ENCODE measurements at places on chromosomes 11 and 22.

GRCh38 chr11:68259122-68259959 is 12.4 kb downstream of the C11orf24 start:
- no peak for DNase-seq

- DNase-seq, result no peak
Observed at GRCh38 chr11:95586155-95586554, 203.4 kb downstream of the FAM76B start.

- DNase-seq, result no peak
Observed at GRCh38 chr22:49592780-49593501, 234.7 kb downstream of the BRD1 start.

- peak; percentile 52 for DNase-seq
Observed at GRCh38 chr11:30561691-30562415, 24.3 kb downstream of the MPPED2 start.

DNA sequence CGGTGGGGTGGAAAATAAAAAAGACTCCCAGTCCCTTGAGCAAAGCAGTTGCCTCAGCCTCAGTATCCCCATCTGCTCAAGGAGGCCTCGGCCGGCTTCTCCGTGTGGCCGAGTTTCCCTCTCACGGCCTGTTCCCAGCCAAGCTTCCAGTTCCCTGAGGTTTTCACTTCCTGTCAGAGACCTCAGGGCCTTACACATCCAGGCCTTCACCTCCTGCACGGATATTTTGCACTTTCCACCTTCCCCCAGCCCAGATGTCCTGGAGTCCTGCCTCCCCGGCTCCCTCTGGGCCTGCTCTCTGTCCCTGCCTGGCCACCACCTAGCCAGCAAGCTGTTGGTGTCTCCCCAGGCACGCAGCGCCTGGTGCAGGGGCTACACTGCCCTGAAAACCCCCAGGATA is 41.1 kb upstream of the CD82 start:
- DNase-seq, result no peak

GRCh38 chr11:46367244-46367915 is 14.1 kb upstream of the MDK start:
- no peak for DNase-seq
